ENCODE measurements at places on chromosomes 6 and 20. TPM values are rescaled to one million over a fixed set of nuclear protein-coding genes. Genes with fewer than 3 reads are reported as not detected.

The NELFCD gene
- total RNA-seq = 80.2 TPM

The DDR1 gene
- total RNA-seq = 23.9 TPM

The AHI1 gene
- 15.8 TPM for total RNA-seq

GRCh38 chr6:21157186-21157929 is 436.2 kb upstream of the SOX4 start:
- DNase-seq = no peak
- H3K27ac ChIP-seq = no peak overlapping the region
- no peaks in the 10 kb centered on the region for H3K4me1 ChIP-seq
- H3K36me3 ChIP-seq = no peaks in the 10 kb centered on the region
- no peak overlapping the region for H3K4me3 ChIP-seq

DNA sequence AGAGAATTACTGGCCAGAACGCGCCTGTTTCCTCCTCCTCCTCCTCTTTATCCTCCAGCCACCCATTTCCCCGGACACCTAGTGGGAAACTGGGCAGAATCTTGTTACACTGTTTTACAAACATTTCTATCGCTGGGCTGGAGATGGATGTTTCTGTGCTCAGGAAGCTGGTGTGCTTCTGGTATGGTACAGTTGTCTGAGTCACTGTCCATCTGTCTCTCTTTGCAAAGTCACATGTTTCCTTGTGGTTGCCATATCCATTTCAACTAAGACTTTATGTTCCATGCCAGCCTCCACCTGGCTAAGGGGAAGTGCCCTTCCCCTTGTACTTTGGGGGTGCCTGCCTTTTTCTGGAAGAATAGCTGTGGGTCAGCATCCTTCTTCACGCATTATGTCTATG is 52.9 kb upstream of the SLC22A16 start:
- H3K36me3 ChIP-seq = no peaks in the 10 kb centered on the region
- DNase-seq = no peak
- peaks cover 4% of the 10 kb centered on the region for H3K27me3 ChIP-seq
- H3K27ac ChIP-seq = no peak overlapping the region
- H3K4me3 ChIP-seq = no peak overlapping the region

All from T-cell (primary cell).